ENCODE measurements at places on chromosomes 6 and 20.

DNA sequence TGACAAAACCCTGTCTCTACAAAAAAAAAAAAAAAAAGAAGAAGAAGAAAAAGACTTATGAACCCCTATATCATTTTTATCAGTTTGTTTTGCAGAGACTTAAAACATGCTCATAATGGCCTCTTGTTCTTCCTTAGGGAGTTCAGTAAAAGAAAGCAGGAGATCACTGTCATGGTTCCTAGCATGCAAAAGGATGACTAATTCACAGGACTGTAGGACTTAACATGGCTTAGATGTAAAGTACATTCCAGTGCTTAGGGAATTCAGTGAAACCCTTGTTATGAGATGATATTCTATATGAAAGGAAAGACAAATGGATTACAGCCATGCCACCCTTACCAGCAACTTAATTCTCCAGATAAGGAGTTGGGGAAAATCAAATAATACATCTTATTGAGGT lies 29.5 kb downstream of the EEF1A1 start:
- DNase-seq = no peak

GRCh38 chr6:157400676-157401075 lies 19.7 kb downstream of the ZDHHC14 start:
- DNase-seq = no peak

DNA sequence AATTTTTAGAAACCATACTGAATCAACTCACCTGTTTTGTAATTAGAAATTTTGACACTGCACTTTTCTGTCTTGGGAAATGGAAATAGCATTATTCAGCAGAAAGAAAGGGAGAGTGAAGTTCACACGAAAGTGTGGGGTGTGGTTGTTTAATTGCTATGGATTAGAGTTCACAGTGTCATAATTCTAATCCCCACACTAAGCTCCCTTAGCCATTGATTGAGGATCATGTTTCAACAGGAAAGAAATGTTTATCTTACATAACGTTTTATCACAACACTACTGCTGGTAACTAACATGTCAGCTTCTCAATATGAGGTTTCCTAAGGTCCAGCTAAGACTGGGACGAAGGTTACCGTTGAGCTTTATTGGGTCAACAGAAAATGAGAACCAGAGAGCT lies 31.4 kb upstream of the GSTA5 start:
- DNase-seq = no peak

DNA sequence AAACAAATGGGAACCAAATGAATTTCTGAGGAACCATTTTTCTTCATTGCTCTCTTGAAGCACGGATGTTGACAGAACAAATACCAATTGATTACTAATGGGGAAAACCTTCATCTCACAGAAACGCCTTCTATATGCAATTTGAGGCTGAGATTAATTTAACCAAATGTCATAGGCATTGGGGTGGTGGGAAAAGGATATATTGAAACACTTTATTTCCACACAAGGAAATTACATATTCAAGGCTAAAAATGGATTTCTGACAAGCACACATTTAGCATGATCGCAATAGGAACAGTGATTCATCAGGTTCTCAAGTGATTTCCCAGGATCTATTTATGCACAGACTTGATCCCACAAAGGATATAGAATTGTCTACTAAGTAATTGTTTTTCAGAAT lies 88.9 kb downstream of the COL12A1 start:
- no peak for DNase-seq

GRCh38 chr20:36543184-36544133 lies 2.1 kb downstream of the MYL9 start:
- DNase-seq = no peak

DNA sequence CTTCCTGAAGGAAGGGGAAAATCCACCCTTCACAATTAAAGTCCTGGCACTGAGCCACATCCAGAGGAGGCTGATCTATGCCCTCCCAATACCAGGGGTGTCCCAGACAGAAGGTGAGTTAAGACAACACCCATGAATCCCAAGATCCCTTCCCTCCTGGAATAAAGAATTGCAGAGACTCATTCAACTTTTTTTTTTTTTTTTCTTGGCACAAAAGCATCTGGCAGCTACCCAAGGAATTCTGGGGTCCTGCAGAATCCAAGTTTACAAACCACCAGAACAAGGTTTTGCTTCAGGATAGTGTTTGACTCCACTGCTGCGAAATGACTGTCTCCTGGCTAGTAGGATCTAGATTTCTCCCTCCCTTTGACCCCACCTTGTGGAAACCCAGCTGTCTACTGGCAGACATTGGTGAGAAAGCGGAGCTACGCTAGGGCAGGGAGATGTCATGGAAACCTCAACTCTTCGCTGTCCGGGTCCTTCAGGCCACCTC lies 37.4 kb downstream of the JAG1 start:
- no peak for DNase-seq

DNA sequence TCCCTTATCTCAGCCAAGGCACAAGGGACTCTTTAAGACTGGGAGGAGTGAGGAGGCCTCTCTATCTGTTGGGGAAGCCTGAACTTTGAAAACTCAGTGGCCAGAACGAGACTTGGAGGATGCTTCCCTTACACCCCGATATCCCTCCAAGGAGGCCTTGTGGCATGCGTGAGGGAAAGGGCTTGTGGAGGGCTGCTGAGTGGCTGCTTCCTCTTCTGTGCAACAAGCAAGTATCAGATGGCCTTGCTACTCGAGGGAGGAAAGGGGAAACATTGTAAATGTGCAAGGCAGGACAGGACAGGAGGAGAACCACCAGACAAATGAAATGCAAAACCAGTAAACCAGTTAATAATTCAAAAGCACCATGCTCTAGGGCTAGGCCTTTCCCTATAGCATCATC lies 306.5 kb upstream of the MAP3K7 start:
- DNase-seq = no peak
